ENCODE measurements at places on chromosomes 5 and 9.

GRCh38 chr9:18972675-18973074 lies 60.3 kb downstream of the SAXO1 start:
- DNase-seq = no peak

DNA sequence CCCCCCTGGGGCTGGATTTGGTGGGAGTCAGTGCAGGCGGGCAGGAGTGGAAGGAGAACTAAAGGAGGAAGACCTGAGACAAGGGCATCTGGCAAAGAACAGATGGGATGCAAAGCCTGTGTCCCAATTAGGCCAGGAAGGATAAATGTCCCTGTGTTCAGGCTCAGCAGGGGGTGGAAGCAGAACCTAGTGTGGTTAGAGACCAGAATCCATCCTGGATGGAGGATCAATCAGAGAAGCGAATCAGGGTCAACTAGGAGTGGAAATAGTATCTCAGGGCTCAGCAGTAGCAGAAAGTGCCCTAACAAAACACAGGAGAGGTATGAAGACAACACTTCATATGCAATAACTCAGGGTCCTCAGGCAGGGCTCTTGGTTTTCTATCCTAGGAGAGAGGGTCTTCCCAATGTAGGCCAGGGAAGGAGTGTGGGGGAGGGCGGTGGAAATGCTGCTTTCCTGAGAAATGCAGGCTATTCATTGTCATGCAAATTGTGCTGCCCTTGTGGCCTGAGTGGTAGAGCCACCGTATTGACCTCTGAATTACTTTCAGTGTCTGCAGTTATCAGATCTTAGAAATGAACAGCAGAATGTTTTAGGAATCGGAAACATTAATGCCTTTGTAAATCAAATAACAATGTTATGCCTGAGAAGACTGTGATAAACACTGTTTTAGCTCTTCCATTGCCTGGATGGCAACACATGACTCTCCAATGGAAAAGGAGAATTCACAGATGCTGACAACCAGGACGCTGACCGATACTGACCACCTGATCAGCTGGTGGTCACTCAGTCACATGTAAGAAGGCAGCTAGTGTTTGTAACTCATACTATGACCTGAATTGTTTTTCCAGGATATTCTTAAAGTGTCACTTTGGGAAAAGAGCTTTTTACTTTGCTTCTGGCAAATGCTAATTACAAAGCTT lies 323.6 kb downstream of the SEMA5A start:
- DNase-seq = no peak

DNA sequence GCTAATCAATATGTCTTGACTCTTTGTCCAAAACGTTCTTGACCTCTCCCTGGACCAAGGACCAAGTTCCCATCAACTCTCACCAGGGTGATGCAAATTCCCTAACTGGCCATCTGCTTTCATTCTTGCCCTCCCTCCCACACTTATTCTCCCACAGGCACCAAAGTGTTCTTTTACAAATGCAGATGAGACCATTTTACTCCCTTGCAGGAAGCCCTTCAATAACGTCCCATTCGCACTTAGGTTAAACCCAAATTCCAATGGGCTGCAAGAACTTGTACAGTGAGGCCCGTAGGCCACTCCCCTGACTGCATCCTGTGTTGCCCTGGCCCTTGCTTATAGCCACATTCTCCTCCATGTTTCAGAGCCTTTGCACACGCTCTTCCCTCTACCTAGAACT lies 7.3 kb downstream of the ARAP3 start:
- no peak for DNase-seq

DNA sequence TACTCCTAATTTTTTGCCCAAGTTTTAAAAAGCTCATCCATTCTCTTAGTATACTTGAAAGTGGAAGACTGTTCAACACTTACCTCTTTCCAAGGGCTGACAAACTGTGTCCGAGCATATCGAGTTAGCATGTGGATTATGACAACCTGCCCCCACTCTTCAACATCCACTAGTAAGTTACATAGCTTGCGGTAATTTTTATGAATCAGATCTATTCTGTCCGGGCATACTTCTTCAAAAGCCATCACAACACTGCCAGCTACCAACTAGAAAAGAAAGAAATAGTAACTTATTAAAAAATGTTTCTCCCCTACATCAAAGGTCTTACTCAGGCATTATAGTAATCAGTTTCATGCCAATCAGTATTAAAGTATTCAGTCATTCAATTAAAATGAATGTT lies 78.5 kb downstream of the AP3B1 start:
- no peak for DNase-seq

- DNase-seq = no peak
Measured at GRCh38 chr5:103356350-103357091, 98.0 kb downstream of the MACIR start.

DNA sequence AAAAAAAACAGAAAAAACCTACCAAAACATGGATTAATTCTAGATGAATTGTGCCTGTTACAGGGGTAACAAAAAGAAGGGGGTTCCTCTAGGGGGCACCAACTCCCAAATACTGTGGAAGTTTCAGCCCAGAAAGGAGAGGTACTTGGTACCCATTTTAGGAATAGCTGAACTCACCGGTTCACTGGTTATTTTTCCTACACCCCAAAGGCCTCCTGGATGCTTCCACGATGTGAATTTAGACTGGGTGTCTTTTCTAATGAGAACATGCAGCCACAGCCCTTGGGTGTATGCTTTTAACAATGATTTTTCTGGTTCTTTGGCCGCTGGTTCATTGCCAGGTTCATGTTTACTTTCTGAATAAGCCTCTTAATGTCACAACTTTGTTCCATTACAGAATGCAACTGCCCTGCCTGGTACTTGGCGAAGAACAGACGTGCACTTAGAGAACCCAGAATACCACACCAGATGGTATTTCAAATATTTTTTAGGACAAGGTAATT lies 46.7 kb downstream of the GARNL3 start:
- DNase-seq = peak; percentile 65

GRCh38 chr9:136050266-136050700 lies 44.8 kb downstream of the NACC2 start:
- no peak for DNase-seq

- peak; percentile 25 for DNase-seq
Measured at GRCh38 chr5:132019857-132020555, 8.5 kb upstream of the ACSL6 start.
